Naive B cell (primary cell): ENCODE measurements at places on chromosomes 1 and 21.

DNA sequence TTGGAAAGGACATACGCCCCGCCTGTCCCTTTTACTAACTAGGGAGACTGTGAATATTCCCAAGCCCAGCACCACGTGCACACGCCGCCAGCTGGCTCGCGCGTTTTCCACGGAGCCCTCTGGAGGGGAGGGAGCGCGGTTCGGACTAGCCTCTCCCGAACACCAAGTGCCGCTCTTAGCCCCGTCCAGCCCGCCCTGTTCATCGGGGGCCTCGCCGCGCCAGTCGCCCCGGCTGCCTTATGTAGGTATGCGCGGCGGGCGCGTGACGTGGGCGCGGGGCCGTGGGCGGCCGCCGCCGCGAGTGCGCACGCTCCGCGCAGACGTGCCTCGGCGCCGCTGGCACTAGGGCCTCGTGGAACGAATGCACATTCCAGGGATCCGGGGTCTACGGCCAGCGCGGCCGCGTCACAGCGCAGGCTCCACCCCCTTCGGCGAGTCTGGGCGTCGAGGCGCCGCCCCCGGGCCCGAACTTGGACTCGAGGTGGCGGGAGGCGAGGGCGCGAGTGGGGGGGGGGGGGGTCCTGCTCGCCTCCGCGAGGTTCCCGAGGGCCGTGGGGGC, 767 bp upstream of the IRF2BP2 start:
- peak; percentile 88 for DNase-seq

DNA sequence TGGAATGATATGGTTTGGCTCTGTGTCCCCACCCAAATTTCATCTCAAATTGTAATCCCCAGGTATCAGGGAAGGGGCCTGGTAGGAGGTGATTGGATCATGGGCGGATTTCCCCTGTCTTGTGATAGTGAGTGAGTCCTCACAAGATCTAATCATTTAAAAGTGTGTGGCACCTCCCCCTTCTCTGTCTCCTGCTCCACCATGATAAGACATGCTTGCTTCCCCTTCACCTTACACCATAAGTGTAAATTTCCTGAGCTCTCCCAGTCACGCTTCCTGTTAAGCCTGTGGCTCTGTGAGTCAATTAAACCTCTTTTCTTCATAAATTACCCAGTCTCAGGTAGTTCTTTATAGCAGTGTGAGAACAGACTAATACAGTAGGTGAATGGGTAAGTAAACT, 109.3 kb downstream of the DMRTB1 start:
- DNase-seq, result no peak

DNA sequence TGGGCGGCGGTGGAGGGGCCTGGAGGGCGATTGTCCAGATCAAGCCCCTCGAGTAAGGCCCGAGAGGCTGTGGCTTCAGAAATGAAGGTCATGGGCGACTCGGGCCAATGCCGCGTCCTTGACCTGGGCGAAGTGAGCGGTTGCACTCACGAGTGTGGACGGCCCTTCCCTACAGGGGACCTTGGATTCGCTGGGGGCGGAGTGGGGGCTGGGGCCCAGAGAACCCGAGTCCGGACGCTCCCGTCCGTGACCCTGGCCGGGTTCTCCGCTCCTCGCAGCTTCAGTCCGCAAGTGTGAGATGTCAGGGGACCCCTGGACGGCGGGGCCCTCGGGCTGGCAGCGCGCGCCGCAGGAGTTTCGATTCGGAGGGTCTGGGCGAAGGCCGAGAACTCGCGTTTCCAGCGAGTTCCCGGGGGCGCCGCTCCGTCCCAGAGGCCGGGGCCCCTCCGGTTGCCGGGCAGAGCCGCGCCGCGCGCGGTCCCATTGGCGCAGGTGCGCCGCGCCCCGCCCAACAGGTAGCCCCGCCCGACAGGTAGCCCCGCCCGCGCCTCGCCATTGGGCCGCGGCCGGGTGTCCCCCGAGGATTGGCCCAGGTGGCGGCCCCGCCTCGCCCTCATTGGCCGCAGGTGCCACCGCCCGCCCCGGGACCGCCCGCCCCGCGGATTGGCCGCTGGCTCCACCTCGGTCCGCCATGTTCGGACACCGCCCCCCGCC, at the start of gene PRKCZ:
PRKCZ (plus strand) TSS at position 694 of the 714 bp plus-strand sequence. CDS start 220 bp downstream, outside the sequence.
- DNase-seq, result peak; percentile 97

- no peak for DNase-seq
These were observed 172.4 kb downstream of the NTMT2 start for GRCh38 chr1:170318141-170318540.

GRCh38 chr1:100710906-100711682, 8.4 kb upstream of the VCAM1 start:
- DNase-seq, result no peak

- DNase-seq, result peak; percentile 45
These were observed 724 bp downstream of the ST7L start for GRCh38 chr1:112618114-112618720.

DNA sequence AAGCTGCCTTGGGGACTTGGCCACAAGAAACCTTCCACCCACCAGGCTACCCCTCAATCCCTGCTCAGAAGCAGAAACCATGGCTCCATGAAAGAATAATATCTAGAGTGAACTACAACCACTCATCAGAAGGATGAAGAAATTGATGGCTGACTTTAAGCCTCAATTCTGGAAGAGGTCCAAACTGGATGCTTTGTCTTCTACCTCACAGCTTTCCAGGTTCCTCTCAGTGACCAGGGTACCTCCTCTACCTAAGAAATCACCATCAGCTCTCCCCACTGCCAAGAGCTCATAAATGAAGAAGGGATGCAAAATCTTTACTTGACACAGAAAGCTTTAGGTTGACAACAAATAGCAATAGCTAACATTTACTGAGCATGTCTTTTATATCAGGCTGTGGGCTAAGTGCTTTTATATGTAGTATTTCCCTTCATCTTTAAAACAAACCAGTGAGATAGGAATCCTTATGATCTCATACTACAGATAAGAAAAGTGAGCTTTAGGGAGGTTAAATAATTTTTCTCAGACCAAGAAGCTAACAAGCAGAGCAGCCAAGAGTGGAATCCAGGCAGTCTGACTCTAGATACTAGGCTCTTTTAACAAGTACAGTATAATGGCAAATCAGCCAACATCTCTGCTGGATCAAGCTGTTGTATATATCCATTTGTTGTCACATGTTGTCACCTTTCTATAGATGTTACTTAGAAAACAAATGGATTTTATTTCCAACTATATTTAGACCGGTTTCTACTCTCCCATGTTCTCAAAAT, 243.0 kb upstream of the SGIP1 start:
- DNase-seq, result no peak

- DNase-seq, result peak; percentile 78
These were observed 34.8 kb downstream of the KCNQ4 start for GRCh38 chr1:40818264-40818961.

GRCh38 chr1:2547210-2548067, 8.7 kb upstream of the TNFRSF14 start:
- DNase-seq, result peak; percentile 67

- no peak for DNase-seq
These were observed 92.5 kb downstream of the SCMH1 start for GRCh38 chr1:41149570-41149969.

DNA sequence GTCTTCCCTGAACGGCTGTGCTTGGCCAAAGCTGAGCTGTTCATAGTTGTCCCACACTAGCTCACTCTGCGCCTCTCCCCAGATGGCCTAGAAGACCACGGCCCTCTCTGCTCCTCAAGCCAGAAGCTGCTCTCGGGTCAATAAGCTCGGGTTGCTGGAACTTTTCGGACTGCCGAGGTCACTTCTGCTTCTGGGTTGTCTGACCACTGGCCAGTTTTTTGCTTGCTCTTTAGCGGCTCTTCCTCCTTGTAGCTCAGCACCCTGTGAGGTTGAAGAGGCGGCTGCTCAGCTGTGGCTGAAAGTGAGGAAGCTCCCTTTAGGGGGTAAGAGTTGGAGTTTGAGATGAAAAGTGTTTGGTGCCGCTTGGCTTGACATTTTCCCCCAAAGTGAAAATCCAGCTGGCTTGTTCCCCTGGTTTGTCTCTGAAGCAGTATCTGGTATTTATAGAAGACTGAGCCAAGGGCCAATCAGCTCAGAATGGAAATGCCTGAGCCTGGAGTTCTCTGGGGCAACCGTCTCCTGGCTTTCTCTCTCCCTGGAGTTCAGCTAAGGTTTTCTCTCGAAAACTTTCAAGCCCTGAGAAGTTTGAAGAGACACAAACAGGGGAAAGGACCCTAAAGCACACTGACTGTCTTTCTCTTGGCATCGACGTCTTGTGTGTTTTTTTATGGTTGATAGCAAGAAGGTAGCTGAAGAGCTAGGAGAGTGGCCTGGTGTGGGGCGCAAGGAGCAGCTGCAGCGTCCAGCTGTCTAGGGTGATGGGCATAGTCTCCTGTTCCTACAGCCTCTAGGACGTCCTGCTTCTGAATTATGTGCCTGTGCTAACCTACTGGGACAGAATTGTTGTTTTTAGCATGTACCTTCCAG, 72.0 kb downstream of the SYT6 start:
- DNase-seq, result no peak

GRCh38 chr1:17822741-17823426, 67.8 kb downstream of the ACTL8 start:
- no peak for DNase-seq
